ENCODE measurements at places on chromosomes 1 and 21. TPM values are rescaled to one million over a fixed set of nuclear protein-coding genes. Genes with fewer than 3 reads are reported as not detected.

DNA sequence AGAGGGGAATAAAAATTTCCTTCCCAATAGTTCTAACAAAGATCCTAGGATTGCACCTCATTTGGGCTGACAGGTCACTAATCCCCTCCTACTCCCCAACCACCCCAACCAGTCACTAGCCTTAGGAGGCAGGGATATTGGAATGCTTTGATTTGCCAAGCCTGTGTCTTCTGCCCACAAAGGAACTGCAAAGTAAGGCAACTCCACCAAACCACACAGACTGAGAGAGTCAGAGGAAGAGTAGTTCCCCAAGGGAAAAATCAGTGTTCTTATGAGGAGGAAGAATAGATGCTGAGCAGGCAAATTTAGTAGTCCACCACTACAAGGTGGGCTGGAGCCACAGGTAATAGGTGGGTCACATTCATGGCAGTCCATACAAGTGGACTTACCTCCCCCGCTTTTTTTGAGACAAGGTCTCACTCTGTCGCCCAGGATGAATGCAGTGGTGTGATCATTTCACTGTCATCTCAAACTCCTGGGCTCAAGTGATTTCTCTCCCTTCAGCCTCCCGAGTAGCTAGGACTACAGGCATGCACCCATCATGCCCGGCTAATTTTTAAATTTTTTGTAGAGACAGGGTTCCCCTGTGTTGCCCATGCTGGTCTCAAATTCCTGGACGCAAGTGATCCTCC is 3.7 kb upstream of the TMEM39B start:
- no peak for DNase-seq

Gene STYXL2
- total RNA-seq = not detected

GRCh38 chr1:66342707-66343106 is 191.2 kb upstream of the SGIP1 start:
- no peak for DNase-seq

Gene ALDH4A1
- total RNA-seq = 68.0 TPM

DNA sequence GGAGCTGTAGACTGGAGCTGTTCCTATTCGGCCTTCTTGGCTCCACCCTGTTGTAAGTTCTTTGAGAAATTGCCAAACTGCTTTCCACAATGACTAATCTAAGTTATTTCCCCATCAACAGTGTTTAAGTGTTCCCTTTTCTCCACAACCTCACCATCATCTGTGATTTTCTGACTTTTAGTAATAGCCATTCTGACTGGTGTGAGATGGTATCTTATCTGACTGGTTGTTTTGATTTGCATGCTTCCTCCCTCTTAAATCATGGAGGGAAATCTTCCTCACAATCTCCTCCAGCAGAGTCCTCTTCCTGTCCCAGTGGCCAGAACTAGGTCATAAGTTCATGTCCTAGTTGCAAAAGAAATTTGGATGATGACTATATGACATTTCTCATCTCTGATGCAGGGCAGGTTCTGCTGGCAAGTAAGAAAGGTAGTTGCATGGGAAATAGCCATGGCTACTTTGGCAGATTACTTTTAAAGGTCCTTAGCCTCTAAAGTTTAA is 294.0 kb downstream of the LRRC40 start:
- DNase-seq = peak; percentile 30

DNA sequence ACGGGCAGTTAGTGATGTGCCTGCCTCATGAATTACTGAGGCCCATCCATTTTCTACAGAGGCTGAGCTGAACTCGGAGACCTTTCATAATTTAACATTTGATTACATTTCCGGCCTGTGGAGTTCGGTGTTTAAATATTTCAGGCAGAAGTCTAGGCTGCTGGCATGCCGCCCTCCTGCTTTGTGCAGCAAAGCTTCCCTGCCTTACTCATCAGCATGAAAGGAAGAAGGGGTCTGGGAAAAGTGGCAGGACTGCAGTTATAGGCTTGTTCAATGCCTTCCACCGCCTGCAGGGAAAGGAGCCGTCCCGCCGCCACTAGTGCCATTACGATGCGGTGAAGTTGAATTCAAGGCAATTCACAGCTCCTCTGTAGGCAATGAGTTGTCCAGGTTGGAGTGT is 527.9 kb downstream of the NPHP4 start:
- no peak for DNase-seq

- no peak for DNase-seq
Observed at GRCh38 chr1:190759807-190760206, 282.1 kb upstream of the BRINP3 start.

Gene ESPN
- total RNA-seq = 5.2 TPM

DNA sequence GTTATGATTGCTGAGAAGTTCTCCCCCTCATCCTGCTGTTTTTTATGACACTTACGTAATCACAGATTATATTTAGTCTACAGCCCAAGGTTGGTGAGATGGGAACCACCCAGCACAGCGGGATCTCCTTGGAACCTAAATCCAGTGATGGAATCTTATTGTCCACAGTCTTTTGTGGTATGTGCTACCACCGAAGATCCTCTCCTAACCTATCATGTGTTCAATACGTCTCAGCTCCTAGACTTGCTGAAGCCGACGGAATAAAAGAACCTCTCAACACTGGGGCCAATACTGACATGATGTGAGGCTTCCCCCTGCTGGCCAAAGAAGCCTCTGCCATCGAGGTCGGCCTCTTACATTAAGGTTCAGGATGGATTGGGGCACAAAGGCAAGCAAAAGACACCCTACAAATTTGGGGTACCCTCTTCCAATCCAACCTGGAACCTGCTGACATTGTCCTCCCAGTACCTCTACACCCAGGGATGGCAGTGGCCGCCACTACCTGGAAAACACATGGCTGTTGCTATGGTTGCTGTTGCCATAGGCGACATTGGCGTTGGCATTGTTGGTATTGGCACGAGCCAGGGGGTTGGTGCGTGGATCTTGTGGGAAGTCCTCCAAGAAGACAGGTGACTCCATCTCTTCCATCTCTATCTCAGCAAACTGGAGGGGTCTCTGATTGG is 19.4 kb upstream of the KIF21B start:
- DNase-seq = peak; percentile 82

DNA sequence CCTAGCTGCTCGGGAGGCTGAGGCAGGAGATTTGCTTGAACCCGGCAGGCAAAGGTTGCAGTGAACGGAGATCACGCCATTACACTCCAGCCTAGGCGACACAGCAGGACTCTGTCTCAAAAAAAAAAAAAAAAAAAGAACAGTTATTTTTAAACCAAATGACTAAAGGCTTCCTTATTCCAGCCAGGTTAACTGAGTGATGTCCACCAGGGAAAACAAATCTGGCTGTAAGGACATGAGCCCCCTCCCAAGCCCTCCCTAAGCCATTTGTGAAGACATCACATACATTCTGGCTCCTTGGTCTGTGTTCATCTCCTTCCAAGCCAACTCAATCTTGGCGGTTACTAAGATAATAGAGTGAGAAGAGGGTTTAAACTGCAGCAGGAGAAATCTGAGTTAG is 8.2 kb downstream of the TMCC2 start:
- no peak for DNase-seq

Gene NBPF26
- total RNA-seq = 11.9 TPM

DNA sequence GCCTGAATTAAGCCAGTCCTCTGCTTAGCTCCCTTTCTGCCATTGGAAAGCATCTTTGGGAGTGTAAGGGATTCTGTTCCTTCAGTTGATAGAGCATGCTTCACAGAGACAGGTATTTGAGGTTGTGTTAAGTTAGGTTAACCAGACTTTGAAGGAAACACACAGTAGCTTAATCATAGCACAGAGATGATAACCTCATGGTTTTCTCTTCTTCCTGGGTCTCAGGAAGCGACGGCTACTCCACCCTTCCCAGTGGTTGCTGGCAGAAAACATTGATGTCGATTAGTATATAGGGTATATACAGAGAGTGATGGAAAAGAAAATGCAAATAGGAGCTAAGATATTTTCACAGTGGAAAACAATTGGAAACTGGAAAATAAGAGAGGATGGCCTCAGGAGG is 42.0 kb downstream of the S1PR1 start:
- no peak for DNase-seq

GRCh38 chr1:241460098-241460873 is 59.3 kb downstream of the FH start:
- DNase-seq = no peak

Gene OXCT2
- 3.4 TPM for total RNA-seq

GRCh38 chr1:20381045-20381641 is 90.5 kb downstream of the VWA5B1 start:
- DNase-seq = no peak

Gene IL6R
- 3.1 TPM for total RNA-seq

Gene CRNN
- total RNA-seq = not detected

DNA sequence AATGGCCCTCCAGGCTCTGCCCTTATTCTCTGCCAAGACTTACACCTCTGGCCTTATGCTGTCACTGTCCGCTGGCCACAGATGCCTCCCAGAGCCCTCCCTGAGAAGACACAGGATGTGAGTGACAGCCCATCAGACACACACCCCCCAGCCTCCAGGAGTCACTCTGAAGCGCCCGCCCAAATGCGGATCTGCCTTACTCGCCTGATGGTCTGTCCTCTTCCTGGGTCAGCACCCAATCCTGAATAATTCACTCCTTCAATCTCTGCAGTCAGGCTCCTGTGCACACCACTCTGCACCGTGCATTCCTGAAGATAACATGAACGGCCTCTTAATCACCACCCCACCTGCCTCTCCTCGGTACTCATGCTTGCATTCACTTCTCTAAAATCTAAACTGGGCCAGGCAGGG is 14.7 kb downstream of the CLSTN1 start:
- DNase-seq = no peak

Gene NBPF20
- total RNA-seq = 0.39 TPM

Gene SYT2
- total RNA-seq = 0.05 TPM

DNA sequence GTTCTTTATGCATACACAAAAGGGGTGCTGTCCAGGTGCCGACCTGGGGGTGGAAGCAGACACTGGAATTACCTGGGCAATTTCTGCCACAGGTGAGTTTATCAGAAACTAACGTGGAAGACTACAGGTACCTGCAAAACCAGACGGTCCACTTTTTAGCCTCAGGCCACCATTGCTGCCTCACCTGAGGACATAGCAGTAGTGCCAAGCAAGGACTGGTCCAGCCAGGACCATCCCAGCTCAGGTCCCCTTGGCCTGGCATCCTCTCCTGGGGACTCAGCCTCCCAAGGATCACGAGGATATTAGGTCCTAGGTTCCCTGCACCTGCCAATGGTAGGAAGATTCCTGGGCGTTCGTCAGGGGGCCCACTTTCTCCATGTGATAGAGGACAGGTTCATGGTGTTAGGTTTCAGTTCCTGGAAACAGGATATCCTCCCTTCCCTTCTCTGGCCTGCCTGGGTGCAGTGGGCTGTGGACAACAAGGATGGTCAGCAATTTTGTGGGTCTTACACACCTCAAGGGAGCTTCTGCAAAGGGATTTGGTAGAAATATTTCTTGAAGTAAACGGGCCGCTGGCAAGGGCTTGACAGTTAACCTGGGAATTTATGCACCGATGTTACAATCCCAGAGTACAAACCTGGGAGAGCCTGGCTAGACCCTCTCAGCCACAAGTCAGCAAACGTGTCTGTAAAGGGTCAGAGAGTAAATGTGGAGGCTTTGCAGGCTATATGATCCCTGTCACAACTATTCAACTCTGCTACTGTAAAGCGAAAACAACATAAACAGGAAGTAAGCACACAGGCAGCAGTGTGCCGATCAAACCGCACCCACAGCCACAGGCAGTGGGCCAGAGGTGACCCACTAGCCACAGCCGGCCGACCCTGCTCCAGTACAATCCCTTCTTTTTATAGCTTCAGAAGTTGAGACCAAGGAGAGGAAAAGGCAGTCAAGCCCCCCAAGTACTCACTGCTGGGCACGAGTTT is 71.4 kb upstream of the RAB4A start:
- DNase-seq = peak; percentile 84

Gene CFAP45
- total RNA-seq = 0.76 TPM

Gene PADI4
- not detected for total RNA-seq

Gene SAMSN1
- total RNA-seq = 0.08 TPM

- DNase-seq = no peak
Observed at GRCh38 chr1:108070662-108071061, 105.7 kb upstream of the VAV3 start.

Gene FHAD1
- total RNA-seq = 0.15 TPM

Gene GUCA2B
- 0.26 TPM for total RNA-seq

DNA sequence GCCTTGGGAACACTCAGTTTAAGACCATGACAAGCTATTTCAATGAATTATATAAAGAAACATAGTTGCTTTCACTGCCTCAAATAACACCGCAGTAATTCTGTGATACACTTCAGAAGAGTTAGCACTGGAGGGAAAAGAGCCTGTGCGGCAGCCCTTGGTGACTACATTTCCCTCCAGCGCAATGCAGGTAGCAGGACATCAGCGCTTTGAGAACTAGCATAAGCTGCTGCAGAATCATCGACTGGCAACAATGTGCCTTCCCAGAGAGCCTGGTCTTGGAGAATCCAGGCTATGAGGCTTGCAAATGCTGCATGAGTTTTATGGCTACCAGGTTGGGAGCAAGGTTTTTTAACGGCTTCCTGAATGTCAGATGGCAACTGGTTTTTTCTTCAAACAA is 7.5 kb downstream of the NRIP1 start:
- DNase-seq = peak; percentile 55

Gene MANEAL
- 35.2 TPM for total RNA-seq

- DNase-seq = no peak
Observed at GRCh38 chr1:223219846-223220610, 77.0 kb upstream of the TLR5 start.

Gene S100A16
- 282 TPM for total RNA-seq

DNA sequence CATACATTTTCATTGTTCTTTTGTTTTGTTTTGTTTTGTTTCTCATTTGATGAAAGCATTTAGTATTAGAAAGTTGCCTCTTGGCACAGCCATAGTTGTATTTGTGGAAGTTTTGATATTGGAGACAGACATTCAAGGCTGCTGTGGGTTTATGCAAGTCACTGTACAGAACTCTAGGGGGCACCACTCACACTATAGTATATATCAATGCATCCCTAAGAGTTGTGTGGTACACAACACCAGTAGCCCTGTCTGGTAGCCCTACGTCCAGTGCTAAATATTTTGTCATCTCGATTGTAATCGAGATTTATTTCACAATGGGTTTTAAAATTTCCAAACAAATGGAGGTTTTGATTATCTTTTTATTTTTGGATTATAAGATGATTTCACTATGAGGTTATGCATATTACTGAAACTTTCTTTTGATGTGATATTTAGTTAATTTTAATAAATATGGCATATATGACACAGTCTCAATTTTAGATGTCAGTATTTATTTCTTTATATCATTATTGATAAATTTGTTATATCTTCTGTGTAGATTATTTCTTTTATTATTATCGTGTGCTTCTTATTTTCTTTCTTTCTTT is 112.2 kb downstream of the NR5A2 start:
- peak; percentile 74 for DNase-seq

DNA sequence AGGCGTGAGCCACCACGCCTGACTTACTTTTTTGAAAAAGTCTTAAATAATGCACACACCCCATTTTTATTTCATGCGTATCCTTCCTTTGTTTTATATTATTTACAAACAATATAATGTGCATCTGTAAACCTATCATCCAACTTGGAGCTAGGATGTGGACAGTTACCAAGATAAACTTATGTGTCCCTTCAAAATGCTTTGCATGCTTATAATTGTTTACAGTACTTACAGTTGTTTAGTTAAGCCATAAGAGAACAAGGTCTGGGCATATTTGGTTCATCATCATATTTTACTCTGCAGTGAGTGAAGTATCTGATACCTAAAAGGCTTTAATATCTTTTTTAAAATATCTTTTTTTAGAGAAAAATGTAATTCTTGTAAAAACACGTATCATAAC is 16.1 kb upstream of the HMGN1 start:
- DNase-seq = no peak

Gene DDR2
- 0.91 TPM for total RNA-seq

Gene FCRLB
- 1.4 TPM for total RNA-seq
